Activated CD8-positive, alpha-beta T cell treated with anti-CD3 and anti-CD28 coated beads, Interleukin-2, amount 10 ng/mL, durations not matched to agents 7 days and 5 days (primary cell): ENCODE measurements at places on chromosomes 6 and 20.

GRCh38 chr6:79081663-79082062 is 3.6 kb upstream of the PHIP start:
- no peak overlapping the region for H3K4me3 ChIP-seq
- no peak for DNase-seq
- peaks cover 2% of the 10 kb centered on the region for H3K36me3 ChIP-seq
- no peak overlapping the region for H3K27ac ChIP-seq

GRCh38 chr6:90790696-90791095 is 203.8 kb upstream of the MAP3K7 start:
- H3K4me3 ChIP-seq, result no peak overlapping the region
- no peaks in the 10 kb centered on the region for H3K36me3 ChIP-seq
- no peak for DNase-seq
- H3K27me3 ChIP-seq, result no peaks in the 10 kb centered on the region
- H3K27ac ChIP-seq, result no peak overlapping the region
- H3K4me1 ChIP-seq, result no peaks in the 10 kb centered on the region

DNA sequence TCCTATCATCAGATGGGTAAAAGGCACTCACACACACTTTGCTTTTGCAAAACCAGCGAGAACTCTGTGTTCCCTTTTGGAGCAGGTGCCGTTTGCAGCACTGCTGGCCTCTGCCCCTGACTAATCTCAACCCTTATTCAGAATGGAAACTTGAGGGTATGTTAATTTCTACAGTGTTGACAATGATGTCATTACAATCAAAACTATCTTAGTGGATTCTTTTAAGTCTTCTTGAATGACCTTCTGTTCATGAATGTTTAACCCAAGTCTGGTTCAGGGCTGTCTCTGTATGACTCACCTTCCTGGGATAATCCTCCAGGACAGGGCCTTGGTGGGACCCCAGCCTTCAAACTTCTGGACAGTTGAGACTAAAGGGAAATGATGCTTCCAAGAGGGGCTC is 197.9 kb downstream of the CDH4 start:
- no peaks in the 10 kb centered on the region for H3K4me1 ChIP-seq
- no peak overlapping the region for H3K27ac ChIP-seq
- no peaks in the 10 kb centered on the region for H3K36me3 ChIP-seq
- DNase-seq, result no peak
- H3K4me3 ChIP-seq, result no peak overlapping the region

- H3K4me3 ChIP-seq, result peak overlapping the region; percentile 58
- DNase-seq, result peak; percentile 24
- peaks cover 62% of the 10 kb centered on the region for H3K27me3 ChIP-seq
- no peak overlapping the region for H3K27ac ChIP-seq
Observed at GRCh38 chr6:131949909-131950766, 1.0 kb downstream of the CCN2 start.

- H3K27me3 ChIP-seq, result peaks cover 21% of the 10 kb centered on the region
- H3K27ac ChIP-seq, result no peak overlapping the region
- H3K36me3 ChIP-seq, result no peaks in the 10 kb centered on the region
- no peak for DNase-seq
- H3K4me1 ChIP-seq, result no peaks in the 10 kb centered on the region
Observed at GRCh38 chr6:56933650-56934049, 21.3 kb upstream of the BEND6 start.

DNA sequence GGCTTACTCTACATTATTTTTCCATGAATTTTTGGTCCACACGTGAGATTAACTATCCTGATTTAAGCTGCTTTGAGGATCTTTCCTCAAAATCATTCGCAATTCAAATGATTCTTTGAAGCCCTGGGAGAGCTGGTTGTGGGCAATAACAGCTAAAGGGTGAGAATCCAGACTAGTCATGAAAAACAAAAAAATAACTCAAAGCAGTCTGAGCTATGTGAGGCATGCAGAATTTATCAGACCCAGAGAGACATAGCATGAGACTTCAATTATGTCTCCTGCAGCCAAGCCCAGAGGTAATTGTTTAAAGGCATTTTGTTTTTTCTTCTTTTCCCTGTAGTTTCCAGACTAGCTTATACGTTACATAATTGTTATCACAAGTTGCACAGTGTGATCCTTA is 517.3 kb upstream of the PTCHD4 start:
- H3K27me3 ChIP-seq, result no peaks in the 10 kb centered on the region
- H3K4me3 ChIP-seq, result no peak overlapping the region
- no peak overlapping the region for H3K27ac ChIP-seq
- no peaks in the 10 kb centered on the region for H3K36me3 ChIP-seq
- DNase-seq, result no peak

- no peak for DNase-seq
- H3K27ac ChIP-seq, result no peak overlapping the region
- no peaks in the 10 kb centered on the region for H3K36me3 ChIP-seq
- H3K4me3 ChIP-seq, result no peak overlapping the region
- no peaks in the 10 kb centered on the region for H3K27me3 ChIP-seq
Observed at GRCh38 chr6:72783666-72784065, 161.8 kb downstream of the KCNQ5 start.

DNA sequence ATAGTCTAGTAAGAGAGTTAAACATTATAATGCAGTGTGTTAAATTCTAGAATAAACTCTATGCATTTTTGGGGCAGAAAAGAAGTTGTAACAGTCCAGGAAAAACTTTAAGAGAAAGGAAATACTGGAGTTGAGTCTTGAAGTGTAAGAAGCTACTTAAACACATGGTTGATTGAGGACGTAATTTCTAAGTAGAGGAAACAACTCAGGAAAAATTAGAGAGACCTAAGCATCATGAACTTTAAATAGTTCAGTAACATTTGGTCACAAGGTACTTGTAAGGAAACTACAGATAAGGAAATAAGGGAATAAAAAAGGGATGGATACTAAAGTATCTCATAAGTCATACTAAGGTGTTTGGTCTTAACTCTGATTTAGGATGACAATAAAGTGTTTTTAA is 4.7 kb upstream of the TRDN start:
- H3K36me3 ChIP-seq, result no peaks in the 10 kb centered on the region
- H3K27me3 ChIP-seq, result no peaks in the 10 kb centered on the region
- no peak for DNase-seq
- no peak overlapping the region for H3K27ac ChIP-seq
- no peaks in the 10 kb centered on the region for H3K4me1 ChIP-seq
- H3K4me3 ChIP-seq, result no peak overlapping the region

GRCh38 chr20:64010711-64011237 is 25.2 kb upstream of the C20orf204 start:
- H3K4me1 ChIP-seq, result peaks cover 62% of the 10 kb centered on the region
- DNase-seq, result no peak
- no peaks in the 10 kb centered on the region for H3K27me3 ChIP-seq
- H3K27ac ChIP-seq, result peak overlapping the region; percentile 78
- no peak overlapping the region for H3K4me3 ChIP-seq

GRCh38 chr20:36404435-36404978 is 98.4 kb downstream of the DLGAP4 start:
- peaks cover 16% of the 10 kb centered on the region for H3K27me3 ChIP-seq
- H3K4me1 ChIP-seq, result no peaks in the 10 kb centered on the region
- H3K4me3 ChIP-seq, result no peak overlapping the region
- H3K36me3 ChIP-seq, result no peaks in the 10 kb centered on the region
- H3K27ac ChIP-seq, result no peak overlapping the region

DNA sequence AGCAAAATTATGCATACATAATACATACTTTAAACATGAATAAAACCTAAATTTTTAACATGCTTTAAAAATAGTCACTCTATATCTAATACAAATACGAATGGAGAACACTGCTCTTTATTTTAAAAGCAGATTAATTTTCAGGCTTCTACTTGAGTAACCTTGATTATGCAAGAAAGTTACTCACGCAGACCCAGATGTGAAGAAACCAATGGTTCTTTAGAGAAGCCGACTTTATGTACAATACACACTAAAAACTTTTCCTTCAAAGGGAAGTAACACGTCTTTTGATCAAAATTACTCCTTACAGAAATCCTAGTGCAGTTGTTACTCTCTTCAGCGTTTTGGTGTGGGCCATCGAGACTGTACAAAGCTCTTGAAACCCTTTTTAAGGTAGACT is 136.9 kb upstream of the SLC22A16 start:
- DNase-seq, result no peak
- H3K36me3 ChIP-seq, result peaks cover 9% of the 10 kb centered on the region
- peaks cover 7% of the 10 kb centered on the region for H3K4me1 ChIP-seq

- DNase-seq, result no peak
- peaks cover 20% of the 10 kb centered on the region for H3K27me3 ChIP-seq
- no peak overlapping the region for H3K27ac ChIP-seq
- no peaks in the 10 kb centered on the region for H3K4me1 ChIP-seq
Observed at GRCh38 chr20:20073801-20074371, 21.6 kb downstream of the CFAP61 start.

- H3K27me3 ChIP-seq, result no peaks in the 10 kb centered on the region
- H3K4me3 ChIP-seq, result no peak overlapping the region
- no peak overlapping the region for H3K27ac ChIP-seq
- H3K36me3 ChIP-seq, result peaks cover 58% of the 10 kb centered on the region
- DNase-seq, result no peak
Observed at GRCh38 chr20:45014671-45015415, 48.5 kb downstream of the STK4 start.

DNA sequence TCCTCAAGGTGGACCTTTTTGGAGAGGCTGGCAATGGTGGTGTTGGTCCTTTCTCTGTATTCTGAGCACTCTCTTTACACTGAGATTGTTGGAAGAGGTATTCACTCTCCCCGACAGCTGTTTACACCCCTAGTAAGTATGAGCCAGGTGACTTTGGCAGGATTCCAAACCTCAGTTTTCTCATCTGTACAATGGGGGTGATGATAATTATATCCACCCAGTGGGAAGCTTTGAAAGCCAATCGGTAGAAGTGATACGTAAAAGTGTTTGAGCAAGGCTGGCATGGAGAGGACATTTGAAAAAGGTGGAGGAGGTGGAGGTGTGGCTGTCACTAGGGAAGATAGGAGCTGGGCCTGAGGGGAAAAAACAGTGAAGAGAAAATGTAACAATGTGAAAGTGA is 35.5 kb downstream of the ISM1 start:
- no peaks in the 10 kb centered on the region for H3K27me3 ChIP-seq
- H3K4me3 ChIP-seq, result no peak overlapping the region
- no peak for DNase-seq
- no peak overlapping the region for H3K27ac ChIP-seq
- H3K4me1 ChIP-seq, result peaks cover 4% of the 10 kb centered on the region

- H3K27me3 ChIP-seq, result peaks cover 3% of the 10 kb centered on the region
- DNase-seq, result no peak
- no peaks in the 10 kb centered on the region for H3K36me3 ChIP-seq
- H3K4me3 ChIP-seq, result no peak overlapping the region
- H3K27ac ChIP-seq, result no peak overlapping the region
Observed at GRCh38 chr6:140538926-140539325, 1164.5 kb upstream of the CITED2 start.

DNA sequence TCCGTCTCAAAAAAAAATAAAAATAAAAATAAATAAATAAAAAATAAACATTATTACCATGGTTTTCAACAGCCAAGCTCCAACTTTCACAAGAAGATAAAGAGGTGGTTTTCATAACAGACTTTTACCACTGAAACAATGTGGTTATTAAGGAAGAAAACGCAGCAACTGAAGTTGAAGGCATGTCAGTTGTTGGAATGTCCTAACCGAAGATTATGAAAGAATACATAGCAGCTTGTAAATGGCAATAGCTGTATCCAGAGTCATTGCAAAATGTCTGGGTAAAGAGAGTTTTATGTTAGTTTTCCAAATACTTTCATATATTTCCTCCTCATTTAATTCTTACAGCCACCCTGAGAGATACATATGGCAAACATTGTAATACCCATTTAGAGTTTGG is 161.6 kb upstream of the MARCKS start:
- H3K27ac ChIP-seq, result no peak overlapping the region
- no peaks in the 10 kb centered on the region for H3K4me1 ChIP-seq
- no peaks in the 10 kb centered on the region for H3K36me3 ChIP-seq
- H3K4me3 ChIP-seq, result no peak overlapping the region
- H3K27me3 ChIP-seq, result no peaks in the 10 kb centered on the region

- H3K4me1 ChIP-seq, result peaks cover 5% of the 10 kb centered on the region
- H3K27me3 ChIP-seq, result no peaks in the 10 kb centered on the region
- H3K36me3 ChIP-seq, result peaks cover 14% of the 10 kb centered on the region
- H3K4me3 ChIP-seq, result no peak overlapping the region
Observed at GRCh38 chr6:18147160-18147559, 7.7 kb downstream of the TPMT start.

DNA sequence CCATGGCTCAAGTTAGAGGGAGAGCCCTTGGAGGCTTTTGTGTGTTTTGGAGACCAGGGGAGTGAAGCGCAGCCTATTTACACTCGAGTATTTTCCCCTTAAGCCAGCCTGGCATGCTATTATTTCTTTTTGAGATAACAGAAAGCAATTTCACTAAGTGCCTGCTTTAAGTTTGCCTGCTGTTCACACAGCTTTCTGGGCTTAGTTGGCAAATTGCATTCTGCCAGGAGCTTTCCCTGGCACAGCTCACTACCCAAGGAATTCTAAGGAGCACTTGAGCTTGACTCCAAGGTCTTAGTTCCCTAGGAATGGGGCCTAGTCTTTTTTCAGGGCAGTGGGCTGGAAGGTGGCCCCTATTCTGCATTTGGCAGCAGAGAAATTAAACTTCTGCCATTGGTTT is 19.0 kb upstream of the ASXL1 start:
- H3K4me3 ChIP-seq, result no peak overlapping the region
- no peaks in the 10 kb centered on the region for H3K27me3 ChIP-seq
- H3K27ac ChIP-seq, result no peak overlapping the region
- peaks cover 2% of the 10 kb centered on the region for H3K36me3 ChIP-seq
- H3K4me1 ChIP-seq, result peaks cover 11% of the 10 kb centered on the region

GRCh38 chr6:40398034-40398691 is 189.0 kb downstream of the LRFN2 start:
- no peak overlapping the region for H3K27ac ChIP-seq
- no peak for DNase-seq
- no peaks in the 10 kb centered on the region for H3K27me3 ChIP-seq
- no peak overlapping the region for H3K4me3 ChIP-seq

DNA sequence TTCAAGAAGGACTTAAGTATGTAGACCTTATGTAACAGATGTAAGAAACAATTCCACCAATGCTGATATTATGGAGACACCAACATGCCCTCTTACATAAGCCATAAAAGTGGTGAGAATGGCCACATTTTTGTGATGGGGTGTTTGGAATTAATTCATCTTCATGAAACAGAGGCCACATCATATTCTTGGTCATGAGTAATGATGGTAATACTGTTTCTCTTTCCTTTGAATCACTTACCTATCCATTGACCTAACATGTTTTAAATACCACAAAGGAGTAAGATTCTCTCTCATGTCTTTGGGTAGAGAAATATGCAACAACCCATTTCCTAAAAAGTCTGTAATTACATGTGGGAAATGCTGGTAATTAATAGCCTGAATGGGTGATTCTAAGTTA is 545.4 kb upstream of the FLRT3 start:
- H3K36me3 ChIP-seq, result no peaks in the 10 kb centered on the region
- no peaks in the 10 kb centered on the region for H3K4me1 ChIP-seq
- H3K27ac ChIP-seq, result no peak overlapping the region
- no peak overlapping the region for H3K4me3 ChIP-seq
- H3K27me3 ChIP-seq, result no peaks in the 10 kb centered on the region
- no peak for DNase-seq

DNA sequence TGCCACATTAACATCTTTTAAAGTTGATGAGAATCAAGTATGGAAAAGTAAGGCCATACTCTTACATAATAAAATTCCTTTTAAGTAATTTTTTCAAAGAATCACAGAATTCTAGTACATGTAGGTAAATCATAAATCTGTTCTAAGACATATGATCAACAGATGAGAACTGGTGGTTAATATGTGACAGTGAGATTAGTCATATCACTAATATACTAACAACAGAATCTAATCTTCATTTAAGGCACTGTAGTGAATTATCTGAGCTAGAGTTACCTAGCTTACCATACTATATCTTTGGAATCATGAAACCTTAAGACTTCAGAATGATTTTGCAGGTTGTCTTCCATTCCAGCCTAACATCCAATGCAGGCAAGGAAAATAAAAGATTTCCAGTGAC is 11.6 kb downstream of the PLN start:
- H3K27ac ChIP-seq, result no peak overlapping the region
- no peak for DNase-seq
- H3K4me3 ChIP-seq, result no peak overlapping the region
- H3K4me1 ChIP-seq, result peaks cover 28% of the 10 kb centered on the region
- peaks cover 31% of the 10 kb centered on the region for H3K36me3 ChIP-seq
